Stimulated activated CD4-positive, alpha-beta T cell treated with anti-CD3 and anti-CD28 coated beads, Interleukin-12 subunit alpha, Interleukin-12 subunit beta, amount 100 ng/mL, for 4 hours (primary cell): ENCODE measurements at places on chromosomes 16 and 17.

DNA sequence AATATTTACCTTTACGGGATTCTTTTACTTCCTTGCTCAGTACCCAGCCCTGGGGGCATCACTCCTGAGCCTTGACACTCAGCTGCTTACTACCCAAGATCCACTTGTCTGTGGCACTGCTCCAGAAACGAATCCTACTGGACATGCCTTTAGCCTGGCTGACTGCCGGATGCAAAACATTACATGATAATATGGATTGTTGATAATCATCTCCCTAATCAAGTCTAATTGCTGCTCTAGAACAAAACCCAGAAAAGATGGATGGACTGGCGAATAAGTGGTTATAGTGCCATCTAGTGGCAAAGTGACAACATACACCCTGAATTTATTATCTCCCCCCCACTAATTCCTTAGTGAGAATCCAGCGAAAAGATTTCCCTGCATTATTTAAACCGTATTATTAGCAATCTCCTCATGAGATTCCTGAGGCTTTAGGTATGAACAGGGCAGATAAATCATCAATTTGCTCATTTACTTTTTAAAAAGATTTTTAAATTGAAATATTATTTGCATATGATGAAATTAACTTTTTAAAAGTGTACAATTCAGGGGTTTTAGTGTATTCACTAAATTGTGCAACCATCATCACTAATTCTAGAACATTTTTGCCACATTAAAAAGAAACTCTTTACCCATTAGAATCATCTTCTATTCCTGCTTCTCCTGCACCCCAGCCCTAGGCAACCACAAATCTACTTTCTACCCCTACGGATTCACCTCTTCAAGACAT, 61.6 kb downstream of the RGS9 start:
- DNase-seq: no peak

GRCh38 chr17:16484445-16485175, 7.4 kb downstream of the LRRC75A start:
- no peak for DNase-seq

- DNase-seq: no peak
These were observed 28.1 kb downstream of the TTYH2 start for GRCh38 chr17:74241431-74241830.

DNA sequence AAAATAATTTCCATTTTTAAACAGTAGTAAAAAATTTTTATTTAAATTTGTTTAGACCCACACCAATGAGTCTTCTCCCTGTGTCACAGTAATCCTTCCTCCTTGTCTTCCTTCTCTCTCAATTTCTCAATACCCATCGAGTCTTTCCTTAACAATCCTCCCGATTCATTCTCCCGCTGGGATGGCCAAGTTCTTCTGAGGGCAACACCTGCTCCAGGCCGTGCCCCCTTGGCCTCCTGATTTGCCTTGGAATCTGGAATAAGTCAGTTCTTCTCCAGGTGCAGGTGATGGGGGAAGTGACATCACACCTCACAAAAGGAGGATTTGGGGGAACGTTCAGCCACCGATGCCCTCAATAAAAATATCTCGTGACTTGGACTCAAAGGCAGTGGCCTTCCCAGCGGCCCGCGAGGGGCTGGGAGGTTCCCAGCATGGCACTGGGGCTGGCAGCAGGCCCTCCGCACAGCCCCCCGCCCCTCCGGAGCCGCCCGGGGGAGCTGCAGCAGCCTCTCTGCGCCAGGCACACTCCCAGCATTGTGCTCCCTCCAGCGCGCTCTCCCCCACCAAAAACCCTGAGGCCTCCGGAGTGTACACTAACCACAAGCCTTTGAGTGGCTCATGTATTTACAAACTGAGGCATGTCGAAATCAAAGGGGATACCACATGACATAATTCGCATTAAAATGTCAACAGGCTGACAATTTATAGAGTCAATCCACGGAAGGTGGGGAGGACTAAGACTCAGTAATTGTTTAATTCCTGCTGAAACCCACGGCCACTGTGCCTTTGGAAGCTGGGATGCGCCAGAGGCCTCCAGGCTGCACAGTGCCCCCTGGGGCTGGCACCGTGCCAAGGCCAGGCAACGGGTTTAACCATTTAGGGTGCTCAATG, 120.5 kb downstream of the ZFHX3 start:
- DNase-seq: no peak
